ENCODE measurements at places on chromosomes 2 and 18.

GRCh38 chr2:236824836-236825235 lies 255.2 kb downstream of the ACKR3 start:
- DNase-seq: no peak

DNA sequence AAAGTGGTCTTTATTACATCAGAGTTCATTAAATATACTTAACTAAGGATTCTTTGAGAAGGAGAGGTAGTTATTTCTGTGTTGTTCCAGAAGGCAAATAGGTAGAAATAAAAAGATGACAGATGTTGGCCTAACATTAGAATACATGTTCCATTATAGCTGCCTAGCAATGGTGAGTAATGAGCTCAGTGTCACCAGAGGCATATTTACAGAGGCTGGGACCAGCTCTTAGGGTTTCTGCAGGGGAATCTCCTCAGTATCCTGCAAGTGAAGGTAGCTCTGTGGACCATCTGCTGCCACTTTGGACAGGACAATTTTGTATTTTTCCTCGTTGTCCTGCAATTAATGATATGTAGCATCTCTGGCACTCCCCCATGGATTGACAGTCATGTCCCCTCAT lies 416.0 kb downstream of the THSD7B start:
- no peak for DNase-seq

DNA sequence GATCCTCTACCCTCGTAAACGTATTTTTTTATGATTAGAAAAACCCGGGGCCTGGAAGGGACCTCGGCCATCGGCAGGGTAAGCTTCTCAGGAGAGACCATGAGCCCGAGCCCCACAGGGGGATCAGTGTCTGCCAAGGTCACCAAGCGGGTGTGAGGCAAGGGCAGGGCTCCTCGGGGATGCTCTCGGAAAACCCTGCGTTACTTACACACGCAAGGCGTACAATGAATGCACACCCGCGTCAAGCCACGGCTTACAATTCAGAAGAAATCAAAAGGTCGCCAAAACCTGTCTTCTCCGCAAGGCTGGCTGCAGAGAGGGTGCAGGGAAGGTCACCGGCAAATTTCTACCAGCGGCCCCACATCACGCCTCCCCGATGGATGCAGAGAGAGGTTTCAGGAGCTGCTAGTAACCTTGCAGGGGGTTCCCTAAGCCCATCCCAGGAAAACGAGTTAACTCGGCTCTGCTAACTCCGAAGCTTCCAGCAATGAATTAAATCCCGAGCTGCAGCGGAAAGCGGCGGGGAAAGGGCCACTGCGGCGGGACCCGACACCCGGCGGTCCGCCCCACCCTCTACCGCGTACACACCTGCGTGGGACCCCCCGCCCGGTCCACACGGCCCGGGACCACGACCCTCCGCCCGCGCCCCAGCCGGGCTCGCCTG lies 638 bp downstream of the ST3GAL5 start:
- DNase-seq: no peak

DNA sequence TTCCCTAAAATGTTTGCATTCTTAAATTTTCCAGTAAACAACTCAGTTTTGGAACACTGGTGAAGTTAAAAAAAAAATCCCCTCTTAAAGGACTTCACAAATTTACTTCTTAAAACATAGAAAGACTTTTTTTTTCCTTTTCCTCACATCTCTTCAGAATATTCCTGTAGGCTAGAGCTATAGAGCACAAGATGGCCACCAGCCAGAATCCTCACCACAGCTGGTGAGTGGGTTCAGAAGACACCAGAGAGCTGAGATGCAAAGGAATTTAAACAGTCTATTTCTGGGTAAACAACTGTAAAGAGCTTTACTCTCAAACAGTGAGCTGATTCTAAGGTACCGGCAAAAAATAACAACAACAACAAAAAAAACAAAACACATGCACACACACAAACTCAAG lies 252.8 kb downstream of the LRP1B start:
- no peak for DNase-seq

GRCh38 chr2:62050456-62051045 lies 145.1 kb downstream of the COMMD1 start:
- DNase-seq: no peak

GRCh38 chr18:13381944-13382365 lies 163.4 kb downstream of the LDLRAD4 start:
- no peak for DNase-seq
